Activated CD8-positive, alpha-beta T cell treated with anti-CD3 and anti-CD28 coated beads for 36 hours (primary cell): ENCODE measurements at places on chromosomes 11 and 22. TPM values are rescaled to one million over a fixed set of nuclear protein-coding genes. Genes with fewer than 3 reads are reported as not detected.

GRCh38 chr22:23716811-23717801 lies 26.3 kb downstream of the RGL4 start:
- DNase-seq, result peak; percentile 85

DNA sequence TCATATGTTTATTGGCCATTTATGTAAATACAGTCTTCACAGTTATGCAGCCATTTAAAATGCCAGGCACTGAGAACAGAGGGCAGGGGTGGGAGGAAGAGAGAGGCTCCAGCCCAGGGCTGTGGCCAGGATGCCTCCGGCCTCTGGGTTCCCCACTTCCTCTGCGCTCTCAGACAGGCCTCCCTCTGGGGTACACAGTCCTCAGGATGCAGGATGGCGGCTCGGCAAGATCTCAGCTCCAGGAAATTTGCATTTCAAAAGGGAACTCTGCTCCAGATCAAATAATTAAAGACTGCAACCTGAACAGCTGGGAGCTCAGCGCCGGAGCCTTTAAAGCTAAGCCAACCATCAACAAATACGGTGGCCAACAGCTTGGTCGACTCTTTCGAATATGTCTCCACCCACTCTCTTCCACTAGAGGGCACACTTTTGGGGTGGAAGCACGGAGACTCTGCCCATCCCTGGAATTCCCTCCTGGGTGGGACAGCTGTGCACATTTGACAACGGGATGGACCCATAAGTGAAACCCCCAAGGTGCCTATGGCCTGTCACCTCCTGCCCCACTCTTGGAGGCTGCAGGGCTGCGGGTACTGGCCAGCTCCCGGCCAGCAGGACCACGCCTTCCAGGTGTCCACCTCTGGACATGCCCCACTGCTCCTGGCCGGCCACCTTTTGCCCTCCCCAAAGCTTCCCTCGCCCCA lies 1044.7 kb downstream of the BRD1 start:
- DNase-seq, result no peak

- DNase-seq, result no peak
Measured at GRCh38 chr11:68140496-68141245, 19.5 kb upstream of the CHKA start.

- no peak for DNase-seq
Measured at GRCh38 chr11:71248656-71249055, 3.7 kb downstream of the SHANK2 start.

DNA sequence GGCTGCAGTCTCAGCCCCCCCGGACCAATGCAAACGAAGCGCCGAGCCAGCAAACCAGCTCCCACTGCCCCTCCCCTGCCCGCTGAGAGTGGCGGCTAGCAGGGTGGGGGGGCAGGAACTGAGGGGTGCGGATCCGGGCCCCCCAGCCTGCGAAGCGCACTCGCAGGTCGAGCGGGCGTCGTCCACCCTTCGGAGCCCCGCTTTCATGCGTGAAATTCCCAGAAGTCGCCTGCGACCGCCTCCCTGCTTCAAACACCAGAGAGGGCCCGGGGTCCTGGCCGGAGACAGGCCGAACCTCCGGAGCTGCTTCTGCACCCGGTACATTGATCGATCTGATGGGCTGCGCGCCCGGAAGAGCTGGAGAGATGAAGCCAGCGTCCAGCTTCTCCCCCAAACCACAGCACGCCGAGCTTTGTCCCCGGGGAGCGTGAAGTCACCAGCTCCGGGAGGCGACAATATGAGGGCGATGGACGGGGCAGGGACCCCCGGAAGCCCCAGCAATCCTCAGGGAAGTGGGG lies 646 bp upstream of the PATZ1 start:
- peak; percentile 64 for DNase-seq

DNA sequence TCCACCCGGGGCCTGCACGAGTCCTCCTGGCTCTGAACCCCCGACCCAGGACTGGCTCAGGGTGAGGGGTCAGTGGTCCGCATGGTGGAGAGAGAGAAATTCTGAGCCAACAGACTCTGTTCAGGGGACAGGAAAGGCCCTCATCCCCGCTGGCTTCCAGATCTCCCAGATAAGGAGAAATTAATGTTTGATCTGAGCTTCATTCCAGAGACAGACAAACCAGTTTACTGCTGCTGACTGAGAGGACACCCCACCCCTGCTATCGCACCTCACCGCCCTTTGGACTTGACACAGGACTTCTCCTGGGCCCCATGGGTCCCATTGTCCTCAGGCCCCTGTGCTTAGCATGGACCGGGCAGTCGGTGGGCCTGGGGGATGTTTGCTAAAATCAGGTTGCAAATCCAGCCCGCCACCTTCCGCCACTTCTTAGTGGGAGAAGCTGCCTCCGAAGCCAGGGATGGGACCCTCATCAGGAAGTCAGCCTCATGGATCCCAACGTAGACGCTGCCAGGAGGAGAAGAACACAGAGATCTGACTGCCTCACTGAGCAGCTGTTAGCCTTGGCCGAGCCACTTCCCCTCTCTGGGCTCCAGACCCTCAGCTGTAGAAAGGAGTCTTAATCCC lies 11.2 kb upstream of the UPK3A start:
- DNase-seq, result no peak

- DNase-seq, result peak; percentile 19
Measured at GRCh38 chr22:23495614-23496444, 84.3 kb downstream of the IGLL1 start.

DNA sequence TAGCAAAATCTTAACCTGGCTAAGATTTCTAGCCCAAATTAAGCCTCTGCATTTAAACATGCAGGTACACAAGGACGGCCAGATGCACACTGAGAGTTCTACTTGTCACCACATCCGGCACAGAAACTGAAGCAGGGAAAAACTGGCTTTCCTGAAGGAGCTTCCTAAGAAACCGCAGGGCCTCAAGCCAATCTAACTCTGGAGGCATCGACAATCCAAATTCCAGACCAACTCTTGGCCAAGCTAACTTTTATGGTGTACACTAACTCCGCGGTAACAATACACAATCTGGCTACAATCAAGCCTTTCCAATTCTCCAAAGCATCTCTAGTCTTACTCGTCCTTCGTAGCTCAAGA lies 1.2 kb downstream of the MSANTD2 start:
- peak; percentile 10 for DNase-seq

DNA sequence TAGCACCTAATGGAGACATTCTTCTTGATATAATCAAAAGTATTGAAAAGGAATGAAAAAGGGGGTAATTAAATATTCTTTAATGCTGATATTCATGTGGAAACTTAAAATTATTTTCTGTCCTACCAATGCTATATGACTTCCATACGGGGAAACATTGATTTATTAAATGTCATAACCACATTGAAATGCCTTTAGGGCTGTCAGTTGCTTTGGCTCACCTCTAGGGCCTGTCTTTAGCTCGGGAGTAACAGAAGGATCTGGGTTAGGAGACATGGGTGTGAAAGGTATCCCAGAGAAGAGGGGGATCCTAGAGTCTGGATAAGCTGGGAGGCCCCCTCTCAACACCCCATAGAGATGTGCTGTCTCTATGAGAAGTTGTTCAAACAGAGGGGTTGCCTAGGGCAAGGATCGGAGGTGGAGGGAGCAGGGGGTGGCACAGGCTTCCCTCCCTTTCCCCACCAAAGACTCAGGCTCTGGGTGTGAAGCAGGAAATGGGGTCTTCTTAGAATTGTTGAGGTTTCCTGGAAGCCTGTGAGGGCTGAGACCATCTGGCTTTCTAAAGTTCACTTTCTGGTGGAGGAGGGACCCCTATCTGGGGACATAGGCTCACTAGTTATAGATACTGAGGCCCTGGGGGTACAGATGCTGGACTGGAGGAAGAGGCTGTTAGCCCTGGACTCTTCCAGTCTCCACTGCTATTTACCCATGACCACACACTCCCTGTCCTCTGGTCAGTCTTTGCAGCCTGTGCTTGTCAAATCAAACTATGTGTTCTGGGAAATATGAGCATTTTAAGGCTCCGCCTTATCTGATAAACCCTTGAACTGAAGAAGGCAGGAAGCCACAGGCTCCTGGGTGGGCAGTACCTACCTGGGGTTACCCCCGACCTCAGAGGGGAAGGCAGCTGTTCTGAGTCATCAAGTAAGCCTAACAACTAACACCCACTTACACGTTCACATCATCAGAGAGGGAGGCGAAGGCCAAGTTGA lies 55.8 kb upstream of the RRAS2 start:
- peak; percentile 96 for DNase-seq

DNA sequence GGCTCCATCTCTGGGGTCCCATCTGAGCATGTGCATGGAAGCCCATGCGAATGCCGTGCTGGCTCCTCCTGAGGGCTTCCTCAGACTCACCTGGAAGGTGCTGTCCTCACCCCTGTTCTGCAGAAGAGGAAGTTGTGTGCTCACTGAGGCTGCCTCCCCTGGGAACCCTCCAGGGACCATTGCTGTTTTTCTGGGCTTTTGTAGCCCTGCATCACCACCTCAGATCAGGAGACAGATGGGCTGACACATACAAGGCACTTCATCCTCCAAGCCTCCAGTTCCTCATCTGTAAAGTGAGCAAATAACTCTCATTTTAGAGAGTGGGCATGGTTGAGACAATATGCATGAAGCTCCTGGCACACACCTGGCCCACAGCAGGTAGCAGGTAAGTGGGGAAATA lies 12.1 kb upstream of the LRRC32 start:
- DNase-seq, result no peak

DNA sequence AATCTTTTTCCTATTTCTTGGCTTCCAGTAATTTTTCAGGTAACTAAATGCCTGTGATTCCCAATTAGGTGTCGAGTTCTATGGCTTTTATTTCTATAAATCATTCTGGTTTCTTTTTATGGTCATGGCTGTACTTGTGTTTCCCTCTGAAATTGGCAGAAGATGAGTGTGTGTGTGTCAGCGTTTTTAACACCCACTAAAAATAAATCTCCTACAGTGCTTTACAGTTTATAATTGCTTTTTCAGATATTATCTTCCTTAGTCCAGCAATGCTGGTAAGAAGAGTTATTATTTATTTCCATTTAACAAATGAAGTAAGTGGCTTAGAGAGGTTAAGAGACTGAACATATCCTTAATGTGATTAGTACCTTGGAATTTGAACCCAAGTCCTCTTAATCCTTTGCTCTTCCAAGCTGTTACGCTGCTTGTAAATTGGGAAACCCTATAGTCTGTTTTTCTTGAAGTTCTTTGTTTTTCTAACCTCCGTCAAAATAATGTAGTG lies 125.2 kb downstream of the TEAD1 start:
- DNase-seq, result no peak

DNA sequence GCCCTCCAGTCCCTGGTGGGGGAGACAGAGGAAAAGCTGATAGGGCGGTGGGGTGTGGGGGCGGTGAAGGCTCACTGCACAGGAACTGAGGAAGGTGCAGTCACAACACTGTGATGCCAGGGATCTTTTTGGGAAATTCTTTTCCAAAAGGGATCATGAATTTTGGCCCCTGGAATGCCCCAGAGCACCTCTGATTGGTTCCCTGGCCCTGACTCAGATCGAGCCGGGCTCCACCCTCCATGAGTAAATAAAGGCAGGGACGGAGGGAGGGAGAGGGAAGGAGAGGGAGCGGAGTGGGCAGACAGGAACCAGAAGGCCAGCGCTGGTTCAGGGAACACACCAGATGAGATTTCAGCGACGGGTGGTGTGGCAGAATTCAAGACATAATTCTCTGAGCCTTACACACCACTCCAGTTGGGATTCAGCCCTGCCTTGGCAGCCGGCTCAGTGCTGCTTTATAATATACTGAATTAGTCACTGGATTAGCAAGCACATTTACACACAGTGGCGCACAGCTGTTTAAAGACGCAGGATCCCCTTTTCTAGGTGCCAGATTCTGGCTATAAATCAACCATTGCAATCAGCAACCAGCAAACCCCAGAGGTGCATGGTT lies 80.3 kb downstream of the ETS1 start:
- DNase-seq, result peak; percentile 77

DNA sequence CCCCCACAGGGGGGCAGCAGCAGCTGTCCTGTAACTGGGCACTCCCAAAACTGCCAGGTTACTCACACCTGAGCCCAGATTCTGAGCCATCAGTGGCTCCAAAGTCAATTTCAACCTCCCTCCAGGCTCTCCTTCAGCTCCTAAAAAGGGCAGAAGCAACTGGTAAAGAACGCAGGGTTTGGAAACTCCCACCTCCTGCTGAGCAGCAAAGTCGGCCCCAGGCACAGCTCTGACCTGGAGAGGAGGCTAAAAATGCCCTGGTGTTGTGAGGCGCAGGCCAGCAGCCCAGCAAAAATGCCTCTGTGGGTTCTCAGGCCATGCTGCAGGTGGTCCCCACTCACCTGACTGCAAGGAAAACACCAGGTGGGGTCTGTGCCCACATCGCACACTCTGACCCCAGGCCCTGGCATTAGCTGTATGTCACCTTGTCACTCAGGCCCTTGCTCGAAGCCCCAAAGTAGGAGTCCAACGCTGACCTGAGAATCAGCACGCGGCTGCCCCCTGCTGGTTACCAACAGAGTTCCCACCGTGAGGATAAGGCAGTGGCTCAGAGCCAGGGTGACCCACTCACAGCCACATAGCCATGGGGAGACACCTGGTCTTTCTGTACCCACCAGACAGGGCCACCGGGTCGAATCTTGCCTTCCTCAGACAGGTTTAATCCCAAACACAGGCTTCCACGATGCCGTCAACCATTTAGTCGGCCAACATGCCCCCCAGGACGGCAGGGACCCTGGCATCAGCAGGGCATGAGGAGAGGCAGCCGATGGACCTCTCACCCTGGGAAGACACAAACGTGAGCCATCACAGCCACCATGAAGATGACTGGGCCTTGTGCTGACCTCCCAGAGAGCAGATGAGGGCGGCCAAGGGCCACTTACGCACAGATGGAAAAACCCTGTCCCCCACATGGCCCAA lies 11.1 kb downstream of the POLR3H start:
- peak; percentile 84 for DNase-seq

DNA sequence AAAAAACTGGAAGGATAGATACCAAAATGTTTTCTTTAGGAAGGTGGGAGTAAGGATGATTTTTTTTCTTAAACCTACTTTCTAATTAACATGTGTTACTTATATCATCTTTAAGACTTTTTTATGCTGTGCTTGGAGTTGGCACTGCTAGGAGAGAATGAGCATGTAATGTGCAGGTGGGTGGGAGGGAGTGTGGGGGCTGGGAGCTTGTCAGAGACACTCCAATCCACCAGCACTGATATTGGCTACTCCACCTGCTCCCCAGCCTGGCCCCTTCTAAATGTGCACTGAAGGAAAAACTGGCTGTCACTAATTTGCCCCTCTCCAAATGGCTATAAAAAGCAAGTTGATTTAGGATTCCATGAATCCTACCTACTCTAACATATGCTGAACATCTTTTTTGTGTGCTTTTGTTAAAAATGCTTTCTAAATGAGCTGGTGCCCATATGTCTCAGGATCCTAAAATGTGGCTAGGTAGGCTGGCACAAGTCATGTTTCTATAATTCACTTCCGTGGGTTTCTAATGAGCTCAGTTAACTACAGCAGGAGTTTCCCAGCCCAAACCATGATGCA lies 44.3 kb upstream of the BMAL1 start:
- no peak for DNase-seq

- no peak for DNase-seq
Measured at GRCh38 chr11:77467993-77468392, 5.9 kb downstream of the PAK1 start.

Gene SGSM1
- not detected for total RNA-seq

Gene DDIAS
- 19.5 TPM for total RNA-seq

Gene BTBD18
- not detected for total RNA-seq

Gene YAP1
- total RNA-seq, result not detected

Gene CCDC116
- total RNA-seq, result 0.45 TPM
